Islet precursor cell (in vitro differentiated cells): ENCODE measurements at places on chromosomes 2 and 18.
A peak's percentile ranks its signal among the peaks of the same experiment; 100 is the strongest.

DNA sequence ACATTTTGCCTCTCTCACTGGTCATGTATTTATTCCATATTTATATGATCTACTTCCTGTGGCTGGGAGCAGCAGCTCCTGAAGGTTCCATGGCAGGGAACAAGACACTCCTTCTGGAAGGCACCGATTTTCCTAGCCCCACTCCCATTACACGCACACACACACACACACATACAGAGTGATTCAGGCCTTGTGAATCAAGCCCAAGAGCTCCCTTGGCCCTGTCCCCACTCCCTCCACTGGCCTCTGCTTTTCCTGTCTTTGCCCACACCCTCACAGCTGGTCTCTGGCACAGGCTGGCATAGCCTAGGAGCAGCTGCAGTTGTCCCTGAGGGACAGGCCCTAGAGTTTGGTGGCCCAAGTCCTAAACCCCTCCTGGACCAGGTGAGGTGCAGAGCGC, 201.7 kb downstream of the NAPG start:
- no peak for DNase-seq

DNA sequence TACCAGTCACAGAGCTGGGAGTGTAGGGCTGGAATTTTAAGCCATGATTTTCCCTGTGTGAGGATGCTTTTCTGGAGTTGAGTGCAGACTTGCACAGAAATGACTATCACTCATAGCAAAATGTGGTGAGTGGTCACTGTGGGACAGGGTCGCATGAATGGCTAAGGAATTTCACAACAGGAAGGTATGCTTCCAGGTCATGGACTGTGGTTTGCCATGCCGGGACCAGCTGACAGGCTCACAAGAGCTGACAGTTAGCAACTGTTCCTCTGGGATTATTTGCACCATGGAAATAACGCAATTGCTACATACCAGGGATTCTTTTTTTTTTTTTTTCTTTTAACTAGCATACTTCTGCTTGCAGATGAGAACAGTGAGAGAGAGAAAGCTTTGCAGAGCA, 3.8 kb upstream of the UXS1 start:
- peak; percentile 78 for DNase-seq

- no peak for DNase-seq
Observed at GRCh38 chr2:33373986-33374385, 102.5 kb upstream of the RASGRP3 start.

GRCh38 chr18:23864624-23865023, 149.9 kb upstream of the TTC39C start:
- no peak for DNase-seq

GRCh38 chr2:126913329-126913728, 14.6 kb downstream of the TEX51 start:
- DNase-seq: no peak

DNA sequence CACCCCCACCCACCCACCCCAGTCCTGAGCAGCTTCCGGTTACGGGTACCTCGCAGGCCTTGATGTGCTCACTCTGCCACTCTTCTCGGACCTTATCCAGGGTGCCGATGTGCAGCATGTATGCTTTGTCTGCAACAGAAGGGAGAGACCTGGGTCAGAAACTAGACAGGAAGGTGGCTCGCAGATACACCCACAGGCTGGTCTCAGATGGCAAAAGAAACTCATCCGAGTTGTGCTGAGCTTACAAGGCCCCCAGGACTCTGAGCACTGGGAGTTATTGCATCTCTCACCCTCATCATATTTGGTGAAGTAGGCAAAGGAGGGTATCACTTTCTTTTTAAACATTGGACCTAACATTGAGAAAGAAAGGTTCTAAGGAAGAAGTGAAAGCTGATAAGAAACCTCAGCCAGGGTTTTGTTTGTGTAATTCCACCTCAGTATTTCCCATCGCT, 30.6 kb upstream of the EPG5 start:
- no peak for DNase-seq

GRCh38 chr18:7847357-7848053, 280.4 kb downstream of the PTPRM start:
- no peak for DNase-seq

- DNase-seq: peak; percentile 26
Observed at GRCh38 chr2:239149501-239149900, 251.3 kb downstream of the HDAC4 start.

DNA sequence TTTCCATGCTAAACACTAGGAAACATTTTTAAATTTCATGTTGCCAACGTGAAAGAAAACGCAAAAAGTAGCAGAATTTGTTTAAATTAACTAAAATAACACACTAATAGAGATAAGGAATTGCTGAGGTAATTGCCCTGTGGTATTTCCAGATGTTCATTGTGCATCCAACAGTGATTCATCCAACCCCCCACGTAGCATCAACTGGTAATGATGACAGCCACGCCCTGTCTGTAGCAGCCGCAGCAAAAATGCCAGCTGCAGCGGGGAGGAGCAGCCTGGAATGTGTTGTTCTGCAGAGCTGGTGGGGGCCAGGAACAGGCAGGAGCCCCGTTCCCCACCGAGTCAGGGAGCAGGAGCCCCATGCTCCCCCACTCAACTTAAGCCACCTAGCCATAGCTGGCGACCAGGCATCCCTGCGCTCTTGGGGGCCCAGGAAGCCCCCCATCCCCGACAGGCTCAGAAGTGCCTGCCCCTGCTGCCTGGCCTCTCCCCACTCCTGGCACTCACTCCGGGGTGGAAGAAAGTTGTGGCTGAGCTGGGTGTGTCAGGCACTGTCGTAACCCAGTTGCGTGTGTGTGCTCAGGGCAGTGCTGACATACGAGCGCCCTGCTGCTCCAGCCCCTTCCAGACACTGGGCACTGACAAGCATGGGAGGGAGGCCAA, 695.1 kb upstream of the ACVR2A start:
- no peak for DNase-seq

DNA sequence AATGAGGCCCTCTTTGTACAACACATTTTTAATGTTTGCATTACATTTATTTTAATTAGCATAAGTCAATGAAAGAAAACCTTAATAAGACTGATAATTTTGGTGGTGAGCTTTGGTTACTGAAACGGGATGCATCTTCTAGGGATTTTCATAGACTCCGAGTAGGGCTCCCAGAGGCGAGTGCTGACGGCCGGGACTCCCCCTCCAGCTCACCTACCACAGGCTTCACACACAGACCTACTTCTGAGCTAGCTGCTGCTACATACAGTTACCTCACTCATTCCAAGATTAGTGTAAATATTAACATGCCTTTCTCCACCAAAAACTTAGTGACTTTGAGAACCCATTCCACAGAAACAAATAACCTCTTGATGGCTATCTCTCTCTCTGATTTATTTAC, 271.1 kb downstream of the GALR1 start:
- DNase-seq: no peak

DNA sequence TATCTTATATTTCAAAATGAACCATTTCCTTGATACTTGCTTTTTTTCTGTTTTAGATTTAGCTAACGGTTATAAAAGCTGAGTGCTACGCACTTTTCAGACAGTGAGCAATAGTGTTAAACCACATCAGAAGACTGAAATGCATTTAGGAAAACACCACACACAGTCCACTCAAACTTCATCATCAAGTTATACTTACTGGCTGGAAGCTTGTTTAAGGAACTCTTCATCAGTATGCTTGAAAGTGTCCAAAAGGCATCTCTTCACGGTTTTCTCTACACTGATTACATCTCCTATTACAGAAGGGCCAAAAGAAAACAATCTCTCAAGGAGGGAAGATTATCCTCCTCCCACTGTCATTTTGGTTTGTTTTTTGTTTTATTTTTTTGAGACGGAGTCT, 19.7 kb downstream of the ILKAP start:
- no peak for DNase-seq

GRCh38 chr2:127200962-127201361, 19.1 kb downstream of the CYP27C1 start:
- DNase-seq: no peak

GRCh38 chr18:34844072-34844471, 134.0 kb downstream of the DTNA start:
- no peak for DNase-seq

DNA sequence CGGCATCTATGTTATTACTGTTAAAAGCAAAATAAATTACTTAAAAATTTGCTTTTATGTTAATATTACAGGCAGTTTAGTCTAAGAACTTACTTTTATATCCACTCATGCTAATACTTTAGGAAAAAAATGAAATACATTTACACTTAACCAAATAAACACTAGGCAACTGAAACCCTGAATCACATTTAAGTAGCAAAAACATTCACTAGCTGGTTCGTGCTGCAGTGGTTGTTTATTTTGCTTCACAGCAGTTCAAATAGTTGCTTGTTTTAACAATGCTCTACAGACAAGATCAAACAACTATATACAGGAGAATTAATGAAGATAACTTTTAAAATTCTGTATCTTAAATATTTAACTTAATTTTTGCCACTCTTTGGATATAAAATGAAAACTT, 60.8 kb downstream of the ABCG8 start:
- no peak for DNase-seq

- no peak for DNase-seq
Observed at GRCh38 chr2:240631548-240632305, 6.4 kb downstream of the GPR35 start.

GRCh38 chr2:157743051-157743450, 114.4 kb upstream of the ACVR1C start:
- DNase-seq: no peak

- DNase-seq: no peak
Observed at GRCh38 chr2:177675350-177675821, 282.8 kb downstream of the AGPS start.

- DNase-seq: peak; percentile 22
Observed at GRCh38 chr18:37672932-37673595, 107.5 kb upstream of the CELF4 start.

GRCh38 chr18:48800466-48800865, 150.3 kb downstream of the SMAD7 start:
- peak; percentile 35 for DNase-seq
